ENCODE measurements at places on chromosomes 3 and 15.

DNA sequence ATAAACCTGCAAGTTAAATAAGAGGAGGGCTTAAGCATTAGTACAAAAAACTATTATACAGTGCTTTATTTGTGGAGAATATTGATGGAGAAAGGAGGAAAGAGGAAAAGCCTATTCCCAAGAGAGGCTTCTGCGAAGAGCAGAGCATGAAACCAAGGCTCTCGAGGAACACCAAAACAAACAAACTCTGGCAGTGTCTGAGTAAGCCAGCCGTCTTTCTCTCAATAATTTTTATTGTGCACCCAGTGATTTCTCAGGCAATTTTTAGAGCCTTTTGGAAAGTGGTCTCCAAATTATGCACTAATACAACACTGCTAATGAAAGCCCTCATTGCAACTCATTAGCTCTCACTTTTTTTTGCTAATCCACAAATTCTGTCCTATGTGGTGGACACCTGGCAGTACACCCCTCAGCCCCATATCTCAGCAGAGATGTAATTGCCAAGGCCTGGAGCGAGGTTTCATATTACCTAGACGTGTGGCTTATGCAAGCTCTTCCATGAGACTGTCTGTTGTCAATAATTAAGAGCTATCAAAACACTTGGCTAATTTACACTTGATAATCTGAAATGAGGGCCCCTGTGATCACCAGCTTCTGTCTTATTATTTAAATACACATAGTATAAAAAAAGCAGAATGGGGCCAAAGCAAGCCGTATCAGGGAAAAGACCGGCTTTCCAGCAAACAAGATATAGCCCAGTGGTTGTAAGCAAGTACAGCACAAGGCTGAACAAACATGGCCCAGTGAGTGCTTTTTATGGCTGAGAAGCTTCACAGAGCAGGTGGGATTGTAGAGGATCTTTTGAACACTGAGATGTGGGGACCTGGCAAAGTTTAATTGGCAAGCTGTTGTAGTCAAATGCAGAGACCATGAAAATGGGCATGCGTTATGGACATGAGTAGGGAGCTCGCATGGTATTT lies 216.9 kb downstream of the ROBO2 start:
- DNase-seq = peak; percentile 93

- no peak for DNase-seq
These were observed 97.6 kb downstream of the SNRPN start for GRCh38 chr15:25052191-25052999.

DNA sequence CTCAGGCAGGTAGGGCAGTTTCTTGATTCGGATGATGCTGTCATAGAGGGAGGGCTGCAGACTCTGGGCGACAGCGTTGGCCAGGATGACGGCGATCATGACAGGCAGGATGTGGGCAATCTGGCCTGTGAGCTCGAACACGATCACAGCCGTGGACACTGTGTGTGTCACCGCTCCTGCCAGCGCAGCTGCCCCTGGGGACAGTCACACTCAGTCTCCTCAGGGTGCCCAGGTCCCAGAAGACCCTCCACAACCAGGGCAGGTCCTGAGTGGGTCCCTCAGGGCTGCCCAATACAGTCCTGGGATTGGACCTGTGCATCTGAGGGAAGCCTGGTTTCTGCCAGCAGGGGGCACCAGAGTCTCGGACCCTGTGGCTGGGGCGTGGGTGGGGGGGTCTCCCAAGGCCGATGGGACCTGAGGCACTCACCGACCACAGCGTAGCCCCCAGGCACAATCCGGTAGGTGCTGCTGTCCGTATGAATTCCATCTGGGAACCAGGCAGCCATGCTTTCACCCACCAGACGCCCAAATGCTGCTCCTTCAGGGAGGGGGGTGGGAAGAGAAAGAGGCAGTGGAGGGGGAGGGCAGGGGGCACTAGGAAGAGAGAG lies 7.2 kb downstream of the CLCN2 start:
- DNase-seq = no peak

DNA sequence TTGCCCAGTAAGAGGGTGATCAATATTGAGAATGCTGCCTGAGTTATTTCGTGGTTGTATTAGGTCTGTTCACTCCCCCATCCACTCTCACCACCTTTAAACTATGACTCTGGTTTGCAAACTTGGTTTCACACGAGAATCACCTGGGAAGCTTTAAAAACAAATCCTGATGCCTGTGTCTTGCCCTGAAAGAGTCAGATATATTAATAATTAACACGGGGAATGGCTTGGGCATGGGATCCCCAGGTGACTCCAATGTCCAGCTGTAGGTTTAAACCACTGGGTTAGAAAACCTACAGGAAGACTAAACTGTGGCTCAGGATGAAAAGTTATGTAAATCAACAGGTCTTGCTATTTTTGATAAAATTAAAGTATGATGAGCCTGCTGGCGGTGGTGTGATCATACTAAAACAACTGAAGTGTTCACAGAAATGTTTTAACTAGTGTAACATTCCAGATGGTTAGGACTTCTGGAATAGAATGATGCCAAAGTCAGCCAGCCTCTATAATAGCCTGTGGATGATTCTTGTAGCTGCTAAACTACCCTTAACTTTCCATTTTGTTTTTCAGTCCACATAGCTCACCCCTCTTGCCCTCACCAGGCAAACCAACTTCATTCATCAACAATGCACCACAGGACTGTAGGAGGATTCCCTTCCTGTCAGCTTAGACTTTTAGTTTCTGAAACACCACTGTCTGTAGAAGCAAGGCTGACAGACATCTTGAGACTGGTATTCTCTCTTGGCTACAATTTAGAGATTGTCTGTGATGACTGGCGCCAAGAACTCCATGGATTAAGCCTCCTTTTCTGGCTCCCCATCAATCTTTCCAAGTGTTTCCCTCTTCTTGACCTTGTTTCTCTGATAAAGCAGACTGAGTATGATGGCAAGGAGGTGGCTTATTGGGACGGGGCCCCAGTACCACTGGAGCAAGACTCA lies 119.1 kb upstream of the ADAMTS9 start:
- DNase-seq = no peak

- no peak for DNase-seq
These were observed 65.7 kb upstream of the CMTM7 start for GRCh38 chr3:32325927-32326326.

DNA sequence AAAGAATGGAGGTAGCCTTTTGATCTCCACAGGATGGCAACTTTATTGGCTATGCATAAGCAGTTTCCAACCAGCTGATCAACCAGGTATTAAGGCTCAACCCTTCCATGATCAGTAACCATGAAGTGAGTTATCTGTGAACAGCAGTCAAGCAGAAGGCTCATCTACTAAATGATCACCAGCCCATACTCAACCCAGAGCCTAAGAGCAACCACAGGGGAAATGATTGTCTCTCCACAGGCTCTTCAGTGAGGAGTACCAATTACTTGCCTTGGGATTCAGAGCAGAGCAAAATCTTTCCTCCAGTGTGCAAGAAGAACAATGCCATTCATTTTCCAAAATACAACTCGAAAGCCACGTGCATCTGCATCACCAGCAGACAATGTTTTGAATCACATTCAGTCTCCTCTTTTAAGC lies 754.8 kb downstream of the ROBO1 start:
- DNase-seq = no peak

GRCh38 chr3:45595364-45596195 lies 1.0 kb downstream of the LIMD1 start:
- no peak for DNase-seq

- DNase-seq = no peak
These were observed 1.2 kb downstream of the ACP3 start for GRCh38 chr3:132318451-132318850.

DNA sequence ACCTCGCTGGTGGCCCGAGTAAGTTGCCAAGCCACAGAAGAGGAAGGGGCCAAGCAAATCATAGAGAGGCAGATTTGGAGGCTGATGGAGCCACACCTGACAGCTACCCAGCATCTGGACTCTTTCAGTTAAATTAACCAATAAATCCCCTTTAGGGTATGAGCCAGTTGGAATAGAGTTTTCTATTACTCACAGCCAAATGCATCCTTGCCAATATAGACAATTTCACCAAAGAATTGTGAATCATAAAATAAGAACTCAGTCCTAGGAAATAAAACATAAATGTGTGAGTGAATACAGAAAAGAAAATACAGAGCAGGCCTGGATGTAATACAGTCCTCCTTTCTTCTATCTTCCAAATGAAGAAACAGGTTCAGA lies 161.6 kb upstream of the ANKRD28 start:
- no peak for DNase-seq

DNA sequence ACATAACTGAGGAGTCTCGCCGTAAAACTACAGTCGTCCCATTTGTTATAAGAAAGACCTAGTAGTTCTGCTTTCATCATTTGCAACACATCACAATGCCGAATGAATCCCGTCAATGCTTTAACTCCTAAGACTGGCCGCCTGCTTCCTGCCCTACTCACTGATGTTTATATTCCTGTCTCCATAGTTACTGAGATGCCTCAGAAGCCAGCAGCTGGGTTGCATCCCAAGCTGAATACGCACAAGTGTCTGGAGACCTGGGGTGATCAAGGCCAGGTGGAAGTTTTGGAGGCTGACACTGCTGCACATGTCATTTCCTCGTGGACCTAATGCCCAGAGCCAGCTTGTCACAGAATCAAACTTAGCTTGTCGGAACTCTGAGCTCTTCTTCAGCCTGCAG lies 95.2 kb upstream of the UBE2E1 start:
- no peak for DNase-seq

GRCh38 chr15:66593219-66593780 lies 27.5 kb upstream of the LCTL start:
- no peak for DNase-seq

DNA sequence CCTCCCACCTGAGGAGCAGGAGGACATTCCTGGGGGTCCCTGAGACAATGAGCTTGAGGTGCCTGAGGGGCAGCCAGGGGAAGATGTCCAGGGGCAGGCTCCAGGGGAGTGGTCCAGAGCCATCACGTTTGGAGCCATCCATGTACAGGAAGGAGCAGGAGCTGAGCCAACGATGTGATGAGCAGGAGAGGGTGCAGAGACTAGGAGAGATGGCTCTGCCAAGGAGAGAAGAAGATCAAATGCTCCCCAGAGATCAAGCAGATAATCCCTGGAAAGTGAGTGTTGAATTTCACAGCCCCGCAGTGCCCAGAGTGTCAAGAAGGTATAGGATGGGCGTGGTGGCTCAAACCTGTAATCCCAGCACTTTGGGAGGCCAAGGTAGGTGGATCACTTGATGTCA lies 97.8 kb upstream of the HERC1 start:
- no peak for DNase-seq

- no peak for DNase-seq
These were observed 216.7 kb downstream of the IL20RB start for GRCh38 chr3:137174514-137174913.

DNA sequence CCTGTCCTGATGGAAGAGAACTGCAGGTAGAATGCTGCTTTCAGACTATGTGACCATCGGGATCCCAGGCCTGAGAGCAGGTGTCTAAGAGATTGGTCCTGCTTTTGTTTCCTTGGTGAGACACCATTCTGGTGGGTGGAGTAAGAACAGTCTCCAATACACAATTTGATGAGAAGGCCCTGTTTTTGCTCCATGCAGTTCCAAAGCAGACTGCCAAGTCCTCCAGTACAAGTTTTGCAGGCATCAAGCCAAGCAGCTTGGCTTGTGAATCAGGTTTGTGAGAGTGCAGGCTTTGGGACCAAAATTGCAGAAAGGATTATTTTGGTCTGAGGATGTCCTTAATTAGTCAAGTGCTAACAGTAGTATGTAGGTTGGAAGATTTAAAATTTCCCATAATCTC lies 381.6 kb downstream of the FOXP1 start:
- no peak for DNase-seq

- DNase-seq = no peak
These were observed 100.0 kb upstream of the IQSEC1 start for GRCh38 chr3:13173186-13173585.

GRCh38 chr3:118945834-118946233 lies 88.8 kb downstream of the IGSF11 start:
- DNase-seq = no peak

DNA sequence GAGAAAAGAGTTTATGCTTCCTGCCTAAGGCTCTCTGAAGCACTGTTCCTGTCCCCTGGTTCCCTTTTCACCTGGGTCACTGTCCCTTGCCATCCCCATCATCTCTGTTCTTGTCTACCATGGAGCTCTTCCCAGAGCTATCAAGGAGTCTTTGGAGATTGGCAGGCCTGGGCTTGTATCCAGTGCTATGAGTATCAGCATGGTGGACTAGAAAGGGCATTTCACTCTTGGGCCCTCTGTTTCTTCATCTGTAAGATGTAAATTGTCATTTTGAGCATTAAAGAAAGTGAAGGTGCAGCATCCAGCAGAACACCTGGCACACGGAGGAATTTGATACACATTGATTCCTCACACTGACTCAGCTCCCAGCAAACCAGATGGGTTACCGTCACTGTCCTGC lies 388.2 kb downstream of the CACNA2D3 start:
- no peak for DNase-seq

DNA sequence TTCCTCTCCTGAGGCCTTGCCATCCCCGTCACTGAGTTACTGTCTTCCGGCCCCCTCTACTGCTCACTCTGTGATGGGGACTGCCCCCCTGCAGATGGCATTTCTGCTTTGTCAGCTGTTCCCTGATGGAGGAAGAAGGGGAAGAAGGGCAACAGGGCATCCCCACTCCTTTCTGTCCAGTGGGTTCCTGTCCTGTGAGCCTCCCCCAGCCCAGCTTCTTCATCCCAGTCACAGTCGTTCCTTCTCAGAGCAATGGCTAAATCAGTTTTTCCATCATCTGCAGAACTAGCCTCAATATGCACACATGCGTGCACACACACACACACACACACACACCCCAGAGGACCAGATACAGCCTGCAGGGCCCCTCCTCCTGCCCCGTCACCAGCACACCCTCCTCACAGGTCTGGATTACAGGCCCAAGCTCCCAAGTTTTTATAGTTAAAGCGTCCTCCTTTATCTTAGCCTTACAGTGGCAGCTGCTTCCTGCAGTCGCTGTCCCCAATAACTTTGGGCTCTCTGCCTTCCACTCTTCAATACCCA lies 21.4 kb downstream of the ALDH1L1 start:
- no peak for DNase-seq

- DNase-seq = no peak
These were observed 14.4 kb downstream of the EIF1B start for GRCh38 chr3:40323946-40324345.

- no peak for DNase-seq
These were observed 118.3 kb downstream of the PROS1 start for GRCh38 chr3:93855401-93855800.

- no peak for DNase-seq
These were observed 7.9 kb downstream of the RPL14 start for GRCh38 chr3:40465111-40465407.

- DNase-seq = no peak
These were observed 14.8 kb downstream of the ATP10A start for GRCh38 chr15:25848325-25848724.

DNA sequence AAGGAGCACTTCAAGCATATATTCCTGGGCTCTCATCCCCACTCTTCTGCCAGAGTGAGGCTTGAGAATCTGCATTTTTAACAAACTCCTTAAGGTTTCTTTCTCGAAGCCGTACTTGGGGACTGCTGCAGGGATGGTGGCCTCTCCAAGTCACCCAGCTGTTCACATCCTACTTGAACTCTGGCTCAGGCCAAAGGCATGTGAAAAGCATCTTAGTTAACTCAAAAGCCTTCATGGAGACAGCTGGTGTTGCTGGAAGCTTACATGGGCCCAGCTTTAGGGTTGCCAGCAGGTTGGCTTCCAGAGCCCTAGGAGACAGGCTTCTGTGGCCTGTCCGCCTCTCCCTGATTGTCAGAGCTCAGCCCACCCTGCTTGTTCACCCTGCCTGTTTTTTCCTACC lies 139.2 kb downstream of the THSD4 start:
- no peak for DNase-seq

Data from NCI-H748 treated with DMSO at 0.1 percent for 48 hours (cell line).